ENCODE measurements at places on chromosomes 3 and 15.
A peak's percentile ranks its signal among the peaks of the same experiment; 100 is the strongest.

GRCh38 chr3:56724676-56725075 is 41.6 kb upstream of the TASOR start:
- DNase-seq = no peak

DNA sequence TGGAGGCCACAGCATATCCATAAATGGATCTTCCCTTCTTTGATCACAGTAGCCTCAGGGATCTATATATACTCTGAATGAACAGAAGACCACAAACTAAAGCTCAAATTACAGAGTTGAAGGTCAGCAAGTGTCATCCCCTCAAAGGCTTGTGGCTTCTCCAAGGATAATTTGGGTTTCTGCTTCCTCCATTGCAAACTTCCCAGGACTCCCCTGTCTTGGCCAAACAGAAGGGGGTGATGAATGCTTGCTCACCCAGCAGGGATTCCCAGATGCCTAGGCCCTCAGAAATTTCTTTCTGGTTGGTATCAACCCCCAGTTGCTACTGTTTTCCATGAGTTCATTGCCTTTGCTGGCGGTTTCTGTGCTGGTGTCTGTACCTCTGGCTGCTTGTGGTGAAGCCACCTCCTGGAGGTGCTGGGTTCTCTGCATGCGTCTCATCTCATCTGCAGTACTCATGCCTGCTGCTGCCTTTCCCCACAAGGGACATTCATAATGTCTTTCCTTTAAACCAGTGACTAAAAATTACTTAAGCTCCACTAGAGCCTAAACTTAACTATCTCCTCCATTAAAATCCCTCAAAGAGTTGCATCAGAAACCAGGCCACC is 17.7 kb downstream of the ENTPD3 start:
- no peak for DNase-seq

- peak; percentile 38 for DNase-seq
Observed at GRCh38 chr3:183298701-183299153, 45.7 kb downstream of the B3GNT5 start.

DNA sequence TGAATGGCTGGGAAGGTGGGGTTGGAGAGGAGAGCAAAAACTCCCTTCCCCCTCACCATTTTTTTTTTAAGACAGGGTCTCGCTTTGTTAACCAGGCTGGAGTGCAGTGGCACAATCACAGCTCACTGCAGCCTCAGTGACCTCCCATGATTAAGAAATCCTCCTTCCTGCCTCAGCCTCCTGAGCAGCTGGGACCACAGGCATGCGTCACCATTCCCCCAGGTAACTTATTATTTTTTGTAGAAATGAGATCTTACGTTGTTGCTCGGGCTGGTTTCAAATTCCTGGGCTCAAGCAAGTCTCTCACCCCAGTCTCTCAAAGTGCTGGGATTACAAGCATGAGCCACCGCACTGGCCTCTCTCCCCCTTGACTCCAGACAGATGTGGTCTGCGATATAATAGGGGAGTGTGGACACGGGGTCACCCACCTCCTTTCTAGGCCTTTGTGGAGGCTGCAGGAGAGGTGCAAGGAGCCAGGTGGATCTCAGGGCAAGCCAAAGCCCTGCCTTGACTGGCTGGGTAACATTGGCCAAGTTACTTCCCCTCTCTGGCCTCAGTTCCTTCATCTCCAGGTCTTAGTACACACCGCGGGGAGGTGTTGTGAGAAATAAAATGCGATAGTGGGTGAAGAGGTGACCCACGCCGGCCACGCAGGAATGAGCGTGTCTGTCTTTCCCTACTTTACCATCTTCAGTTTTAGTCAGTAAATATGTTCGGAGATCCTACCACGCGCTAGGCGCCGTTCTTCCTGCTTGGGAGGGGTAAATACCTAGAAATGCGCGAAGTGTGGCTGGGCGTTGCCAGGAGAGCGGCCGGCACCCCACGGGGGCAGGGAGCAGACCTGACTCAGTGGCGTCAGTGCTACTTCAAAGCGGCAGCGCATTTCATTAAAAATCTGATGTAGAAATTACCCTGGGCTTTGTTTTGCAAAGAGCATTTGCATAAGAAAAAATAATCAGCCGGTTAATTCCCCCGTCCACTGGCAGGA is 20.2 kb upstream of the CORO2B start:
- no peak for DNase-seq

- no peak for DNase-seq
Observed at GRCh38 chr15:91186904-91187656, 87.0 kb downstream of the SV2B start.

DNA sequence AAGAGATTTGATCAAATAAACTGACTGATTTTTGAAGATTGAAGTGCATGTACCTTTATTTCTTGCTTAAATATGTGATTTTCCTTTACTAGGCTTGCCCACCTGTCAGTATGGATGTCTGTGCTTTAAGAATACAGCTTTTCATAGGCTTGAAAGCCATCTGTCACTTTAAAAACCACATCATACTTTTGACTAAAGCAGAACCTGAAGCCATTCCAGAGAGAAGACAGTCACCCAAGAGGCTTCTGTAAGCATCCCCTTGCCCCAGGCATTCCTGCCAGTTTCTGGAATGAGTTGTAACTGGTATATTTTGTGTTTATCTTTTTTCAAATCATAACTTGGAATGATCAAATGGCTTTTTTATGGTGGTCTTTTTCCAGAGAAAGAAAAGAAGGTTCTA is 24.0 kb downstream of the HPS3 start:
- no peak for DNase-seq

DNA sequence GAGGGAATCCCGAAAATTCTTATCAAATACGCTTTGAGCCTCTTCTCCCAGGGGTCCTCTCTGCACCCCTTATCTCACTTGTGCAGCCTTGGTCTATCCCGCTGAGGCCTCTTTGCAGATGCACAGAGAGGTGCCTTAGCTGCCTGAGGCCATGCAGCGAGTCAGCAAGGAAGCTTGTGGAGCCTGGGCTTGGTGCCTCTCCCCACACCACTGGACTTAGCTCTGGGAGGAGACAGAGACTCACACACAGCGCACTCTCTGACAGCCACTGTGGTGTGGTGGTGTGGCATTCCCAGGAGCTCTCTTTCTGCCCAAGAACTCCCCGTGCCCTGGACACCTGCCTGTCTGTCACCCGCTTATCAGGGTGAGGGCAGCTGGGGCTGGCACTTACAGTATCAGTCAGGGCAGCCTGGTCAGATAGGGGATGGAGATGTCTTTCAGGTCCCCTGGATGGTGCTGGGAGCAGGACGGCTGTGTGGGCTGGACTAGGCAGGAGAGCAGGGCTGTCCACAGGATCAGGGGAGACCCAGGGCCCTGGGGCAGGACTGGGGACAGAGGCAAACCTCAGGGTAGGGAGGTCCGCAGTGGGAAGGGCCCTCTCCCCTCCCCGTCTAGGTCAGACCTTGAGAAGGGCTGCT is 10.2 kb upstream of the LINGO1 start:
- no peak for DNase-seq

- DNase-seq = no peak
Observed at GRCh38 chr3:188296761-188297612, 143.0 kb downstream of the LPP start.

DNA sequence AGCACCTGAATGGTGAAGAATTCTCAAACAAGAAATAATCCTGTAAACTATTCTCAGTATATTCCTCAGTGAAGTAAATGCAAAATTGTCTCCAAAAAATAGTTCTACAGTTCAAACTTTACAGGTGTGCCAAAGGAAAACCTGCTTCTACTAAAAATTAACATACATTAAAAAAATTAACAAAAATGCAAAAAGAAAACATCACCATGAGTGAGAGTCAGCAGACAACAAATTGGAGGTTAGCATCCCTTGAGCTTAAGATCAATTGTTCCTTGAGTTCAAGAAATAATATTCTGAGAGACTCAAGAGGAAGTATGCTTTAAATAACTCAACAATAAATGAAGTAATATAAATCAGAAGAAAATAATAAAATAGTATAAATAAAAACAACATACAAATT is 278.4 kb upstream of the MME start:
- no peak for DNase-seq

- no peak for DNase-seq
Observed at GRCh38 chr3:22977042-22977441, 226.1 kb upstream of the UBE2E2 start.

- no peak for DNase-seq
Observed at GRCh38 chr3:182979103-182979673, 1.1 kb downstream of the DCUN1D1 start.

- DNase-seq = no peak
Observed at GRCh38 chr15:51218299-51218938, 120.0 kb downstream of the CYP19A1 start.

- DNase-seq = no peak
Observed at GRCh38 chr3:35448121-35448520, 191.2 kb upstream of the ARPP21 start.

DNA sequence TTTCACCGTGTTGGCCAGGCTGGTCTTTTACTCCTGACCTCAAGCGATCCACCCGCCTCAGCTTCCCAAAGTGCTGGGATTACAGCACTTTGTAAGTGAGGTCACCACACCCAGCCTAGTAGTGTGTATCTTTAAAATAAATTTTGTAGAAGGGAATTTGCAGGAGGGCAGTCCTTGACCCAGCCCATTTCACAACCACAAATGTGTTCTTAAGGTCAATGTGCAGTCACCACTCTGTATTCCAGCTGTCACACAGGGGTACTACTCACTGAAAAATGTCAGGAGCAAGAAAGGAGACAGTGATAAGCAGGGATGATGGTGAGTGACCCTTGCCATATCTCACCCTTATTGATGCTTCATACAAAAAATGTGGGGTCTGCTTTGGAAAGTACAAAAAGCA is 98.5 kb downstream of the FRMD5 start:
- no peak for DNase-seq

DNA sequence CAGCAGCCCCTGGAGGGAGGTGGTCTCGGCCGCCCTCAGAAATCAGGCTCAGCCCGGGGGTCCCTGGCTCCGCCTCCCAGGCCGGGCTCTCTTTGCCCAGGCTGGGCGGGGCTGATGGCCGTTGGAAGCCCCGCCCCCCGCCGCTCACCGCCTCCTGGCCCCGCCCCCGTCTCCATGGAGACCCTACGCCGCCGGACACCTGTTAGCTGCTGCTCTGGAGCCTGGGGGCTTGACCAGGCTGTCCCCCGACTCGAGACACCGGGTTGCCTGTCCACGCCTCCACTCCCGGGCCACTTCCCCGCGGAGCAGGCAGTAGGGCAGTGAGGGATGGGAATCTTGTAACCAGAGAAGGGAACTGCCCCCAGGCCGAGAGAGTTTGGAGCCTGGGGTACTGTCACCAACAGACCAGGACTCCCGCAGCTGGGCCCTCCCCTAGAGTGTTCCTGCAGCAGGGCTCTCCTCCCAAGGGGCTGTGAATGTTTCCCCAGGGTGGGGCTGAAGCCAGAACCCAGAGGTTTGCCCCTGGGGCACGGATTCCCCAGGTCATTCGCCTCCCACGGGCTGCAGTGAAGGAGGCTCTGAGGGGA is 27.8 kb upstream of the RPL32 start:
- no peak for DNase-seq

DNA sequence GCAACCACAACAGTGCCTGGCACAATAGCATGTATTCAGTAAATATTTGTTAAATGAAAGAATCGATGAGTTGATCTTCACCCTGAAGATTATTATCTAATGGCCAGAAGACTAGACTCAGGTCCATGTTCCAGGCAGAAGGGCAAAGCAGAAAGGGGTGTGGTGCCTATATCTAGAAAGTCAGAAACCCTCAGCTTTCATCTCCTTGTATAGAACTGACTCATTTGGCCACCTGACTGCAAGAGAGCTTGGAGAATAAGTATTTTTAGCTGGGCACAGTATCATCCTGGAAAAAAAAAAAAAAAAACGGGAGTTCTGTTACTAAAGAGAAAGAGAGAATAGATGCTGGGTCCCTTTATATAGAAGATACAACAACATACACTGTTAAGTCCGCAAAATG is 69.7 kb upstream of the SPRED1 start:
- DNase-seq = no peak

GRCh38 chr3:46098319-46098761 is 71.1 kb upstream of the XCR1 start:
- no peak for DNase-seq

DNA sequence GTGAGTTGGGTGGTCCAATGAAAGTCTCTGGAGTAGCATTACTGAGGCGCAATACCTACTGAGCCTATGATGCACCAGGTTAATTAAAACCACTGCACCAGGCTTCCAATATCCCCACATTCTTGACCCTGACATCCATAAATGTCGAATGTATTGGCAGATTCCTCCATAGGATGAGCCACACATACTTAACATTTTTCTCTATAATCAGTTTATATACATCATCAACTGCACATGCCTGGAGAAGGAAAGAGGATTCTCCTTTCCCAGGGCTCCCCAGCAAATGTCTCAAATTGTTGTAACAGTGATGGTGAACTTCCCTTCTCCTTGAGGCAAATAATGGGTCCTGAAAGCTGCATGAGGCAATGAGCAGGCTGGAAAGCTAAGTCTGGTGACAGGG is 82.3 kb upstream of the LPP start:
- DNase-seq = no peak

- no peak for DNase-seq
Observed at GRCh38 chr3:177335728-177336127, 138.4 kb upstream of the TBL1XR1 start.

GRCh38 chr15:93158097-93158900 is 69.3 kb upstream of the RGMA start:
- DNase-seq = no peak

- DNase-seq = no peak
Observed at GRCh38 chr15:83289160-83289559, 4.7 kb upstream of the BNC1 start.

DNA sequence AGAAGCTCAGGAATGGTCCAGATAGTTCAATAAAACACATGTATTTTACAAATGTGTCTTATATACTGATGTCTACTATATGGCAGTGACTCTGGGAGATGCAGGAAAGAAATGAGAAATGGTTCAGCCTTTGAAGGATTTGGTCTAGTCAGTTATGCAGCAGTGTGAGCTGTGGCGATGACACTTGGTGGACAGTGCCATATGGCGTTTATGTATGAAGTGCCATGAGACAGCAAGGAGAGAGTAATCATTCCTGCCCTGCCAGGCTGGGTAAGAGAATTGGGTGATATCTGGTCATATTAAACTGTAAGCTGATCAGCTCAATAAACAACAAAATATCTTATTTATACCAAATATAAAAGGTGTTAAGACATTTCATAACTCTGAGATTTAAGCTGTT is 47.6 kb upstream of the ANP32A start:
- DNase-seq = no peak

DNA sequence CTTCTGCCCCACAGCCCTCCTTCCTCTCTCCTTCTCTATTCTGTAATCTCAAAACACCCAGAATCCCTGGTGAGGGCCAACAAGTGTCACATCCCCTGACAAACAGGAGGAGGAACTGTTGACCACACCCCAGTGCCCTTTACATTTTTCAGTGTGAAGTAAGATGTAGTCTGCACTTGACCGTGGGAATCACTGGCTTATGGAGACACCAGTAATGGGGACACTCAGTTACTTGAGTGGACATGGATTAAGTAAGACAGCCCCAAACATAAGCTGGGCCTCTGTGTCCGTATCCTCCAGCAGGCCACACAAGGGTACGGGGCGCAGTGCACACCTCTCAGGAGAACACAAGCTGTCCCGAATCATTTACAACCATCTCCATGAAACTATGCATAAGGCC is 28.4 kb upstream of the LIMD1 start:
- DNase-seq = no peak

- DNase-seq = no peak
Observed at GRCh38 chr3:63519426-63519825, 133.0 kb upstream of the SNTN start.

GRCh38 chr3:118909763-118910162 is 124.9 kb downstream of the IGSF11 start:
- no peak for DNase-seq
